ENCODE measurements at places on chromosomes 4 and X. TPM values are rescaled to one million over a fixed set of nuclear protein-coding genes. Genes with fewer than 3 reads are reported as not detected.

- no peak for DNase-seq
These were observed 350.1 kb downstream of the C4orf33 start for GRCh38 chr4:129446074-129446473.

GRCh38 chr4:67687636-67688035 is 13.3 kb downstream of the UBA6 start:
- DNase-seq, result no peak

The CCSER1 gene
- 3.5 TPM for polyA plus RNA-seq

The USP27X gene
- 0.45 TPM for polyA plus RNA-seq

- DNase-seq, result no peak
These were observed 111.0 kb downstream of the CPE start for GRCh38 chr4:165489786-165490185.

DNA sequence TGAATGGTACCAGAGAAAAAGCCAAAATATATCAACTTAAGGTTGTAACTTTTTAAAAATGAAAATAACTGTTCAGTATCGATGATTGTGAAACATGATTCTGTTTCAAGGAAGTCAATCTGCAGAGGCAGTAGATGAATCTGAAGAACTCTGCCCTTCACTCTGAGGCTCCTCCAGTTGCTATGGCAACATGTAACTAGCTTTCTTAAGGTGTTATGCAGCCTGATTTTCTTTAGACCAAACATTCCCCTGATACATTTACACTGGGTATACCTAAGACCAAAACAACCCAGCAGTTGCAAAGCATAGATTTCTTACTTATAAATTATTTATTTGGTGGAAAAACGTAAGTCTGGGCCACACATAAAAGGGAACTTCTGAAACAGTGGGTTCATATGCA is 133.6 kb upstream of the RASGEF1B start:
- DNase-seq, result peak; percentile 71

The C1QTNF7 gene
- not detected for polyA plus RNA-seq

DNA sequence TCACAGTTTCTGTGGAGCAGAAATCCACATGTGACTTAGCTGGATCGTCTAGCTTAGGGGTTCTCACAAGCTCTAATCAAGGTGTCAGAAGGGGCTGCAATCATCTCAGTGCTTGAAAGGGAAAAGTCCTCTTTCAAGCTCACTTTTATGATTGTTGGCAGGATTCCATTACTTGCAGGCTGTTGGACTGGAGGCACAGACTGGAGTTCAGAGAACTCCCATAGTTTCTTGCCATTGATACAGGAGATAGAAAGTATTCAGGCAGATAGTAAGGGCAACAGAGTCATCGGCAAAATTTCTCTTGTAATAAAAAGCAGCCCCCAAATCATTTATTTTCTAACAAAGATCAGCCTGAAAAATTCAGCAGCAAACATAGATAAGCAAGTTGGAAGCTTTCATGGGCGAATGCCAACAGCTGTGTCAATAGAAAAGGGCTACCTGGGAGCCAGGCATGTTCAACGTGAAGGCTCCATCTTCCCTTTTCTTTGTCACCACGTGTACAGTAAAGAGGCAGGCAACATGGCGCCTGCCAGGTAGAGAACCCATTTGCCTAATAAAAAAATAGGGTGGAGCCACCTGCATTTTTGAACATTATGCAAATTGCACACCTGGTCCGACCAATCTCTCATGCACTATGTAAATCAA is 64.4 kb downstream of the CXCL13 start:
- DNase-seq, result peak; percentile 80

The IL13RA2 gene
- polyA plus RNA-seq, result not detected

The HEPH gene
- 249 TPM for polyA plus RNA-seq

DNA sequence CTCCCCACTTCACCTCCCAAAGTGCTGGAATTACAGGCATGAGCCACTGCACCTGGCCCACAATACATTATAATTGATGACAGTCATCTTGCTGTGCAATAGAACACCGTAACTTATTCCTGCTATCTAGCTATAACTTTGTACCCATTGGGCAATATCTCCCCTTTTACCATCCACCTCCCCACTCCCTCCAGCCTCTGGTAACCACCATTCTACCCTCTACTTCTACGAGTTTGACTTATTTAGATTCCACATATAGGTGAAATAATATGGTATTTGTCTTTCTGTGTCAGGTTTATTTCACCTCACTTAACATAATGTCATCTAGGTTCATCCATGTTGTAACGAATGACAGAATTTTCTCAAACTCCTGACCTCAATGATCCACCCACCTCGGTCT is 8.2 kb upstream of the TEX11 start:
- DNase-seq, result no peak

DNA sequence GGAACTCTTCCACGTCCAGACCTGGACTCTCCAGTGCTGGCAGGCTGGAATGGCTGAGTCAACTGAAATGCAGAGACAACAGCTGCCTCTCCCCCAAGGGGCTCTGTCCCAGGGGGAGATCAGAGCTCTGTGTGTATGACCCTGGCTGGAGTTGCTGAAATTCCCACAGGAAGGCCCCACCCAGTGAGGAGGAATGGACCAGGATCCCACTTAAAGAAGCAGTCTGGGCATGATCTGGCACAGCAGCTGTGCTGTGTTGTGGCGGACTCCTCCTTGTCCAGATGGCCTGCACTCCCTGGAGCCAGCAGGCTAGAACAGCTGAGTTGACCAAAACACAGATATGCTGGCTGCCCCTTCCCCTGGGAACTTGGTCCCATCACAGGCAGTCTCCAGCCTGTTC is 25.4 kb downstream of the C4orf17 start:
- DNase-seq, result no peak

GRCh38 chr4:5883916-5884315 is 9.0 kb downstream of the CRMP1 start:
- DNase-seq, result no peak

DNA sequence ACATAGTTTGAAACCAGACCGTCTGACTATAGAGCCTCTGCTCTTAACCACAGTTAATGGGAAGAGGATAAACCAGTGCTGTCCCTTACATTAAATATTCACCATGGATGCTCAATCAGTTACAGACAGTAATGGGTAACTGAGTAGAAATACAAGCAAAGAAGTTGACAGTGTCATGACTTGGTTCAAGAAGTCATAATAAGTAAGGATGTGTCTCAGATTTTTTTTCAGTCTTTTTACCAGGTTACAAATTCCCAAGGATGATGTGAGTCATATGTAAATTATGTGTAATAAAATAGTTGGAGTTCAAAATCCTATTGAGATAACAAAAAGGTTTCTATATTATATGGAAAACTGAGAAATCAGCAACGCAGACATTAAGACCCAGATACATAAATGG is 31.1 kb downstream of the ZCCHC4 start:
- DNase-seq, result peak; percentile 53

The MAP3K15 gene
- polyA plus RNA-seq, result not detected

- no peak for DNase-seq
These were observed 7.4 kb downstream of the PCDH18 start for GRCh38 chr4:137524725-137525369.

The ZAR1 gene
- polyA plus RNA-seq, result not detected

- DNase-seq, result no peak
These were observed 13.3 kb upstream of the ARHGEF6 start for GRCh38 chrX:136794080-136794479.

DNA sequence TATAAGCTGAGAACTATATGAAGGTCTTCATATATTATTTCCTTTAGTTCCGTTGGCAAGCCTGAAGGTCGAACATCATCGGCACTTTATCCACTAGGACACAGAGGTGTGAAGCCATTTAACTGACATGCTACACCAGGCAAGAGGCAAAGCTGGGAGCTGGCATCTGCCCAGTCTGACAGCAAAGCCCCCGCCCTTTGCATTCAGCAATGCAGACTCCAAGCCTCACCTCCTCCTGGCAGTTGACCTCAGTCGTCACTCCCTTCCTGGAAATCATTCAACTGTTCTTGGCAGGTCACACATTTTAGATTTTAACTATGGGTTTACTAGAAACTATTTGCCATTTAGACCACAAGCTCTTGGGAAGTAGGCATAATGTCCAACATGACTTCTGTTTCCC is 135.8 kb upstream of the FRG1 start:
- DNase-seq, result no peak

DNA sequence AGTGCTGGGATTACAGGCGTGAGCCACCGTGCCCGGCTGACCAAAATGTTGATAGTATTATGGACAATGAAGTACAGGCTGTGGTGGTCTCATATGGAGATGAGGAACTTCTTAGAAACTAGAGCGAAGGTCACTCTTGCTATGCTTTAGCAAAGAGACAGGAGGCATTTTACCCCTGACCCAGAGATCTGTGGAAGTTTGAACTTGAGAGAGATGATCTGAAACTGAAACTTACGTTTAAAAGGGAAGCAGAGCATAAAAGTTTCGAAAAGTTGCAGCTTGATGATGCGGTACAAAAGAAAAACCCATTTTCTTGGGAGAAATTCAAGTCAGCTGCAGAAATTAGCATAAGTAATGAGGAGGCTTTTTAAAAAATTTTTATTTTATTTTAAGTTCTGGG is 8.5 kb upstream of the CTAG2 start:
- no peak for DNase-seq

DNA sequence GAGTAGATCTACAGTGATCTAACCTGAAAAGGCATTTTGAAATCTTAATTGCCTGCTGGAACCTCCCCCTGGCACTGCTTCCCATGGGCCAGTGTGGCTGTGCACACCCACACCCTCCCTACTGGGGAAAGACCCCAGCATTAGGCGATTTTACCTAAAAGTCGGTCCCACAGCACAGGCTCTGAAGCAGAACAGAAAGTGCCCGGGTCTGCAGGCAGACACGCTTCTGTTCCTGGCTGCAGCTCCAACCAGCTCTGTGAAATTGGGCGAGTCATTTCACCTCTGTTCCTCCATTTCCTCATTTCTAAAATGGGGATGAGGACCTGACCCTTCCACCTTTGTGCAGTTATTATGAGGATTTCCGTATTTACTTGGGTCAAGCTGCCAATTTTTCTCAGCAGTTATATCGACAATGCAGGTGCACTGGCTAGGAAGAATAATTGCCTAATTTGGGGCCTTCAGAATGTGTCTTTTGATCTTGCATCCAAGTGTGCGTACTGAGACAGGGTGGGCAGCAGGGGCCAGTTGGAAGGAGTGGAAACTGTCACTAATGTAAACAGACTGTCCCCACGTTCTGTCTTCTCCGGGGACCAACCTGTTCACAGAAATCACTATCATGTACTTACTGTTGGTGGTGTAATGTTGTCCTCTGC is 7.1 kb downstream of the KLF3 start:
- DNase-seq, result no peak

The MAGEE2 gene
- polyA plus RNA-seq, result 0.22 TPM

DNA sequence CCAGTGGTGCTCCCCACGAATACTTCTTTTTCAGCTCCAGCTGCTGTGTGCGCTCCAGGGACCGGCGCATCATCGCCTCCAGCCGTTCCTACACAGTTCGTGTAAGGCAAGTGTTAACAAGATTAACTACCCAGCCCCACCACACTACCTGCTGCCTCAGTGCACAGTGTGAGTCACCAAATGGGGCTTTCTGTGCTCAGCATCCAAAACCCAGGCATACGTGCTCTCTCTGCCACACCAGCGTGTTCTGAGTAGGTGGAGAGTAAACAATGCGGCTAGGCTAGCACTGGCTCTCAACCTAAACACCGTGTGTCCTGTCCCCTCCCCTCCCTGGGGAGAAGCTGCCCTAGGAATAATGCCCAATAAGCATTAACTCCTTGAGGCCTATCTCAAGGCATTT is 60.0 kb downstream of the MAP7D2 start:
- no peak for DNase-seq

GRCh38 chr4:7897811-7898210 is 41.9 kb downstream of the AFAP1 start:
- no peak for DNase-seq

The NLGN4X gene
- not detected for polyA plus RNA-seq

The PNCK gene
- polyA plus RNA-seq, result not detected

DNA sequence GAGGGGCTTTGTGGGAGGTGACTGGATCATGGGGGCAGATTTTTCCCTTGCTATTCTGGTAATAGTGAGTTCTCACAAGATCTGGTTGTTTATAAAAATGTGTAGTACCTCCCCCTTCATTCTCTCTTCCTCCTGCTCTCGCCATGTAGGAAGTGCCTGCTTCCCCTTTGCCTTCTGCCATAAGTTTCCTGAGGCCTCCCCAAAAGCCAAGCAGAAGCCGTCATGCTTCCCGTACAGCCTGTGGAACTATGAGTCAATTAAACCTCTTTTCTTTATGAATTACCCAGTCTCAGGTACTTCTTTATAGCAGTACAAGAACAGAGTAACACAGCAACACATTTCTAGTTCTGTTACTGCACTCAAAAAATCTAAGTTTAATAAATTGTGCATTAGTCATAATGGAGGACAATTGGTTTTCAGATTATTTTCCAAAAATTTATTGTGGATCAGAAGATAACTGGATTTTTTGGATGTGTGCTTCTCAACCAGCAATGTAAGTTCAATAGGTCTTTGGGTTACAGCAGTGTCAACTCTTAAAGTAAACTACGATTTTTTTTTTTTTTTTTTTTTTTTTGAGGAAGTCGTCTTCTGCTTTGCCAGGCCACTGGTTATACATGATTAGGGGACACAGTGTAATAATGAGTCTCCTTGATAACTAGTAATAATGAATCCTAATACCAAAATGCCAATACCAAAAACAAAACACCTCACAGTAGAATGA is 69.9 kb downstream of the CHIC2 start:
- DNase-seq, result no peak

DNA sequence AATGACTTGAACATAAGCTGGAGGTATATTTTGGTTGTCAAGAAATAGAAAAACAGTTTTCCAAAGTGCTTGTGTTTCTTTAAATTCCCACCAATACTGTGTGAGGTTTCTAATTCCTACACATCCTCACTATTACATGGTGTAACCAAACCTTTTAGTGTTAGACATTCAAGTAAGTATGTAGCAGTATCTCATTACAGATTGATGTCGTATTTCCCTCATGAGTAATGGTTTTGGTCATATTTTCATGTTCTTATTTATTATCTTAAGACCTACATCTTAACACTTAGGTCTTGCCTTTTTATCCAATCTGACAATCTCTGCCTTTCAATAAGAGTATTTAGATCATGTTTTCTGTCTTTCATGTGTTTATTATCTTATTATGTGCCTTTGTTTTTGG is 253.7 kb upstream of the ANXA10 start:
- no peak for DNase-seq

DNA sequence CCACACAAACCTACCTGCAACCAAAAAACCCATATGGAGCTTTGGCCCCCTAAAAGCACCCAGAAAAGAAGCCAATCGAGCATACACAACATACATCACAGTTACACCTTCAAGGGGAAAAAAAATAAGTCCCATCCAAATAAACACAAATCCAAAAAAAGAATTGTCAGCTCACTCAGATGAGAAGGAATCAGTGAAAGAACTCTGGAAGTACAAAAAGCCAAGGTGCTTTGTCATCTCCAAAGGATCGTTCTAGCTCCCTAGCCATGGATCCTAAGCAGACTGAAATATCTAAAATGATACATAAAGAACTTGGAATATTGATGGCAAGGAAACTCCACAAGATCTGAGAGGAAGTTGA is 119.2 kb downstream of the NEK1 start:
- no peak for DNase-seq

DNA sequence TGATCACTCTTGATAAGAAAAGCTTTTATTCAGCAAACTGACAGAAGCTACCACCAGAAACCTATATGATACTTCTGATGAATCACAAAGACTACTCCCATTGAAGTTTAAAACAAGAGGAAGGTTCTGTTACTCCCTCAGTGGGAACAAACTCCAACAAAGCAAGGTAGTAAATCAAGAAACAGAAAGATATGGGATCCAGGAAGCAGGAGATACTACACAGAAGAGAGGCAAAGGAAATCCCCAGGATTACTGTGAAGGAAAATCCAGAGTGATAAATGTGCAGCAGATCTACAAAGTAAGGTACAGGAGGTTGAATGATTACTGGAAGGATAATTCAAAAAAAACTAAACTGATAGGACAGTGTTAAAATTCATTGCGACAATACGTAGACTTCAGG is 222.4 kb downstream of the HHIP start:
- peak; percentile 6 for DNase-seq
